ENCODE measurements at places on chromosomes 3 and 15.
A peak's percentile ranks its signal among the peaks of the same experiment; 100 is the strongest.

GRCh38 chr15:82039871-82040270 is 5.9 kb downstream of the MEX3B start:
- DNase-seq: no peak

DNA sequence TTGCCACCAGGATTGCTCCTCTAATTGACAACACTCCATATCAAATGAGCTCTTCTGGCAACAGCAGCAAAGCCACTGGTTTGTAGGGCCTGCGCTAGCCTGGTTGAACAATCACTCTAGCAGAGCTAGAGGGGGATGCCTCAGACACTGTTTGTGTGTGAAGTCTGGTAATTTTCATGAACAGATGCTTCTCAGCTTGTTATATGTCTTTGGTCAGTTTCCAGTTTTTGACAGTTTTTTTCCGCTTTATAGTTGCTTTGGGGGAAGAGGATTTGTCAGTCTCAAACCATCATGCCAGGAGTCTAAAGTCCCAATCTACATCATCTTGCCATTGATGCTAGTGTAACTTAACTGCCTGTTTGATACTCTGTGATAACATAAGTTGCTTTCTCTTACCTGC is 136.0 kb downstream of the HCN4 start:
- no peak for DNase-seq

GRCh38 chr15:36291501-36291900 is 287.9 kb upstream of the CDIN1 start:
- DNase-seq: no peak

GRCh38 chr3:195164573-195165264 is 106.2 kb downstream of the XXYLT1 start:
- DNase-seq: no peak

DNA sequence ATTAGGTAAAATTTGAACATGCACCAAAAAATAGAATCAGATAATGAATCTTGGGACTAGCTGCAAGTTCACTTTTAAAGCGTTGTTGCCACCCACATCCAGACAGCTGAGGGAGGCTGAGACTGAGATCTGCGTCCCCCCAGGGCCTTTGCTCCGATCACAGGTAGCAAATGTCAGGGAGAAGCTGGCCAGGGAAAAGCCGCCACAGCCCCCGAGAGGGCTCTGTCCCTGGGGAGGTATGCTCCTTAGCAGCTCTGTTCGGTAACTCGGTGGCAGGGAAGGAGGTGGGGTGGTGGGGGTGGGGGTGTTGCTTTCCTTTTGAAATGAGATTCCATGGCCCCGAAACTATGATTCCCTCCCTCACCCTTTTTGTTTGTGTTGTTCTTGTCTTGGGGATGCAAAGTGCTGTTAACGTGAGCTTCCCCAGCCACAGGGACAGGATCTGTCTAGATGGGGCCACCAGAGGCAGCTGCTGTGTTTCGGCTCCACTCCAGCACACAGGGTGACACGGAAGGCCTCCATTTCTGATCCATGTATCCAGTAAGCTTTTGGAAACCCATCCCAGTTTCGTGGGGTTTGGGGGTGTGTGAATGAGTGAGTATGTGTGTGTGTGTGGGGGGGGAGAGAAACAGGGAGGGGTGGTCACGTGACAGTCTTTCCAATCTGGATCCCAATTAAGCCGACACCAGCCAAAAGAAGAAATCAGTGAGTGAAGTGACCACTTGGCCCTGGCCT is 1.1 kb upstream of the MINAR1 start:
- DNase-seq: no peak

GRCh38 chr3:48595526-48596121 is 495 bp upstream of the COL7A1 start:
- DNase-seq: peak; percentile 98

DNA sequence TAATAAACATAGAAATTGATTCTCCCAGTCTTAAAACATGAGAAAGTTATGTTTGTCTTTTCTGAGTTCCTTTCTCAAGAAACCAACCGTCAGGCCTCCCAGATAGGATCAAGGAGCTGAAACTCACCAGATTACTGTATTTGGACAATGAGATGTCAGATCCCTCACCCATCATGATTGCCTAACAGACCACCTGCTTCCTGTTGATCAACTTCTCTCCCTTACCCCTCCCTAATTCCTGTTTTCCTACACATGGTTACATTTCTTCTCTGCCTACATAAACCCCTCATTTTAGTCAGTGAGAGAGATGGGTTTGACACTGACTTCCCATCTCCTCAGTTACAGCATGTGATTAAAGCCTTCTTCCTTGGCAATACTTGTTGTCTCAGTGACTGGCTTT is 917.5 kb downstream of the FHIT start:
- no peak for DNase-seq

DNA sequence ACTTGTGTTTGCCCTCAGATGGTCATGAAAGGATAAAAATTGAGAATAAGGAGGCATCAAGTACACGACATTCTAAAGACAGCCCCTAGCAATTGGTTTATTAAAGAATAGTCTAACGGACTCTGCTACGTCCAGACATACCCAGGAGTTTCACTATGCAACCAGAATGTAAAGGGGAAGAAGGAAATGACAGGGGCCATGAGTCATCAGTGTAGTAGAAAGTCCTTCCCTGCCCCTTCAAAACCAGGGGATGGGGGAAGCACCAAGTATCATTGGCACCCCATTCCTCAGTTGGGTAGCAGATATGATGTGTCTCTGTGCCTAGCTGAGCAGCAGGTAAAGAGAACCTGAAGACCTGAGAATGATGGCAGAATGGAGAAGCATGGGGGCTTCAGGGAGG is 367.4 kb downstream of the IL20RB start:
- DNase-seq: no peak

DNA sequence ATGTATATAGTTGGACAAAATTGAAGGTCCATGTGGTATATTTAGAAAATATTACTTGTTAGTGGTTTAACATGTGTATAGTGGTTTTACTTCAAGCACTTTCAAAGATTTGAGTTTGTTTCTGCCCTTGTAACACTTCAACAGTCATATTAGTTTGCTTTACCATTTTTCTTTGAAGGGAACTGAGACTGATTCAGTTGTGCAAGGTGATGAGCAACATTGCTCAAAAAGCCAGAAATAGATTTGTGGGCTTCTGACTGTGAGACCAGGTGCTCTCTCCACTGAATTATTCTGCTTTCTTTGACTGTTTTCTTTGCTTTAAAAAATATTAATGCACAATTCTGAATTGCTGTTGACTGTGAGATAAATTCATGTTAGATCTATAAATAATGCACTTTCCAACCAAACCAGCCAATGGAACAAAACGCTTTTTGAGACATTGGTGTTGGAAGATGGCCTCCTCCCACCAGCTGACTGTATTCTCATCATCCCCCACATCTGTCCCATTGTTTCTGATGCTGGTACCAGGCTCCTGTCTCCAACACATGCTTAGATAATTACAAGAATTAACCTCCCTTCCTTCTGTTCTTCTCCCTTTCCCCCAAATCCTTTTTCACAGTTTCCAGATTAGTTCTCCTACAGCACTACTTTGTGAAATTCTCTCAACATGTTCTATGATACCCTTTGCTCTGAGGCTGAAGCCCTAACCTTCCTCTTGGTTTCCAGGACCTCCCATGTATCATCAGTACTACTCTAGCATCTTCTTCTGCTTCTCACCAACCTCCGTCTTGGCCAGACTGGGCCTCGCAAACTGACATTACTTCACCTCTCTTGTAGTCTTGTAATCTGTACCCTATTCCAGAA is 27.9 kb downstream of the PLCL2 start:
- no peak for DNase-seq

DNA sequence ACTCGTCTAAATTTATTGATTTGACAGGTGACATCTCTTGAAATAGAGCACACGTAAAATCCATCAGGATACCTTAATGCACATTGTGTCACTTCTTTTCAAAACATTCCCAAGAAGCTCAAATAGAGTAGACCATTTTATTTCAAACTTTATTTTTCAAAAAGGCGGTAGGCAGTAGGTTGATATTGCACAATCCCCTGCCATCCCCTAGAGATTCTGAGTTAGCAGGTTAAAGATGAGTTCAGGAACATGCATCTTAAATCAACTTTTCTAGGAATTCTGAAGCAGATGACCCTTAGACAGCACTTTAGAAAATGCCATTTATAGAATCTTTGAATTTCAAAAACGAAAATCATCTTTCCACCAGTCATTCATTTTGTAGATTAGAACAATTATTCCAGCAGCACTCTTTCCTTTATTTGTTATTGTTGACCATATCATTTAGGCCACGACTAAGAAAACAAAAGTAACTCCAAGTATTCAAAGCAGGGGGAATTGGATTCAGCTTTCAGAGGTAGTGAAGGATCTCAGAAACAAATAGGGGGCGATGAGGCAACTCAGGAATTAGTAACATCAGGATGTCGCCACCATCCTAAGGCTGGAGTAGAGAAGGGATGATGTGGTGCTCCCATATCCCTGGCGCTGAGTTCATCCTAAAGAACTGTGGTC is 198.2 kb upstream of the MCTP2 start:
- DNase-seq: no peak

DNA sequence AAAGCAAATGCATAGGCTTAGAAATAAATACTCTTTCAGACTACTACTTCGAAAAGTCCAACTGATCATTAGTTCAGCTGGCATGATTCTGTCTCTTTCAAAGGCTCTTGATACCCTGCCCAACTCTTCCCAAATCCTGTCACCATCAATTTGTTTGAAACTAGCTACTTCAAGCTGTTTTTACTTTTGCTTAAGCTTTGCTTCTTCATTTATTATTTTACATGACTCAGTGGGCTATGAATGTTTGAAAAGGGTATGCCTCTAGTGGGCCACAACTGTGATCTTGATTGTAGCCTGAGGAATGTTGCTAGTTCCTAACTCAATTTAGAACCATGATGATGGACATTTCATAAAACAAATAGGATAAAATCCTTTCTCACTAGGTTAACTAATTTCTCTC is 340.8 kb downstream of the NAALADL2 start:
- DNase-seq: no peak

DNA sequence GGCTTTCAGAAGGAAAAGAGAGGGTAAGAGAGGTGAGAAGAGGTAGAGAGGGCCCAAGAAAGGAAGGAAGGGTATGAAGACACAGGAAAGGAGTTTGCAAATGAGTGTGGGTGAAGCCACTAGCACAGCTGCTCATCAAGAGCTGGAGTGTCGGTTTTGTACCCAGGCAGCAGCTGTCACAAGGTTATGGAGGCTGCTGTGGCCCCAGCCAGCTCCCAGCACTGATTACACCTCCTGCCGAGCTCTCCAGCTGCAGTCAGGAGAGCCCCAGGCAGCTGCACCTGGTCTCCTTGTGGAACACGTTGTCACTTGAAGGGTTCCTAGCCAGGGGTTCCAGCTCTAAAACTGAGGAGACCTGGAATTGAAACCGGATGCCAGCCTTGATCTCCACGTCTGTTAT is 60.4 kb upstream of the CHD2 start:
- DNase-seq: no peak

- no peak for DNase-seq
Observed at GRCh38 chr3:185813691-185814215, 11.1 kb downstream of the IGF2BP2 start.

- DNase-seq: no peak
Observed at GRCh38 chr3:34056181-34056910, 257.9 kb downstream of the PDCD6IP start.

DNA sequence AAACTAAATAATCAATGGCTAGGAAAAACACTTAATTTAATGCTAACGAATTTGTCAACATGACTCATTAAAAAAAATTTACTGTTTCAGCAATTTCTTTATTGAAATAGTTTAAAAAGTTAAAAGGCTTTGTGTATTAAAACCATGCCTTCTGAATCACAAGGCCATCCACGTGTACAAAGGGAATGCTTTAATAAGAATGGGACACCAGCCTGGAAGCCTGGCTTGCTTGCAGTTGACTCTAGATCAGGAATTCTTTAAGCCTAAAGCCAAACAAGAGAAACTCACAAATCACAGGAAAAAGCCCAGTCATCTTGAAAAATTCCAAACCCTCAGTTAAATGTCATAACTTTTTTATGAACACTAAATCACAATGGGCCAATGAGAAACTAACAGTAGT is 137.6 kb downstream of the PEAK1 start:
- DNase-seq: no peak

- no peak for DNase-seq
Observed at GRCh38 chr3:38738630-38739395, 77.2 kb downstream of the SCN10A start.

DNA sequence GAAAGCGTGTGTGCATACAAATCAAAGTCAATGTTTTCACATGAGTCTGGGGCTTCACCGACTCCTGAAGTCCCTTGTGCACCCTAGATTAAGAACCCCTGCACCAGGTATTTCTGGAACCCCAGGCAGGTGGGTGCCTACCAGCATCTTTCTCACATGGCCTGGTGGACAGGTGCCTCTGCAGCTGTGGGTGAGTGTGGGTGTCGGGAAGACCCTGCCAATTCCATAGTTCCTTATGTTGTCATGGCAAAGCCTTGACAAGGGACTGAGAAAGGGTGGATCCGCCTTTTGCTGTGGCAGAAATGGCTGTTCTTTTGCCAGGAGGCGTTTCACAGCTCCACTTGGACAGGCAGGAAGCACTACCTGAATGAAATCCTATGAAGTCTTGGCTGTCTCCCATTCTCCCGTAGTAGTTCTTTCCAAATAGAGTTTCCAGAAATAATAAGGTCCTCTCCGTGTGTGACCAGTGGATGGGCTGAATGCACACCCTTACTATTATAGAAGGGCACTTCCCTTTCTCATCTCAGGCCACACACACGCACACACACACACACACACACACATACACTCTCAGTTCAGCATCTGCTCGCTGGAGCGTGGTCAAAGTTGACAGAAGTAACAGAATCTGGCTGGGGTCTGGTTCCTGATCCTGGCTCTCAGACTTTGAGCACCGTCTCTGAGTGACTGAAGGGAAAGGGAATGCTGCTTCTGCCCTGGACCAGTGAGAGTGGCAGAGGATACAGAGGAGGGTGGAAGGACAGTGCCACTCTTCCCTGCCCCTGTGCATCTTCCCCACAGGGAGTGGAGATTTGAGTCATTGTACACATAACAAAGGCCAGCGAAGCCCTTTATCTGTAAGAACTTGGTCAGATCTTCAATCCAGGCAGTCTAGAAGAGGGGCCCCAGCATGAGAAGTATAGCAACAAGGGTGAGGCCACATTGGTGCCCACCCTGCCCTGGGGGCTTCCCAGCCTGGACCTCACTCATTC is 38.7 kb downstream of the PDIA5 start:
- no peak for DNase-seq

DNA sequence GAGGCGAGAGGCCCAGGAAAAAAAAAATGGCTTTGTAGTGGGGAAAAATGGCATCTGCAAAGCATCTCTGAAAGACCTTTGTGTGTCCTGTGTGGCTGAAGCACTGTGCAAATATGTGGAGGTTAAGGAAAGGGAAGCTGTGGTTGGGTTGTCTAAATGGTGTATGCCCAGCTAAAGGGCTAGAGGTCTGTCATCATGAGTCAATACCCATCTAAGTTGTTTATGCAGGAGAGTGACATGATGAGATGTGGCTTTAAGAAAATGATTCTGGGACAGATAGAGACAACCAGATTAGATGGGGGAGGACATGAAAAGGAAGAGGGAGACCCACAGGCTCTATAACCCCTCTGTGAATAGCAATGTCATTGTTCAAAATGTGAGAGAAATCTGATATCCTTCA is 280.7 kb downstream of the MFSD1 start:
- DNase-seq: no peak

DNA sequence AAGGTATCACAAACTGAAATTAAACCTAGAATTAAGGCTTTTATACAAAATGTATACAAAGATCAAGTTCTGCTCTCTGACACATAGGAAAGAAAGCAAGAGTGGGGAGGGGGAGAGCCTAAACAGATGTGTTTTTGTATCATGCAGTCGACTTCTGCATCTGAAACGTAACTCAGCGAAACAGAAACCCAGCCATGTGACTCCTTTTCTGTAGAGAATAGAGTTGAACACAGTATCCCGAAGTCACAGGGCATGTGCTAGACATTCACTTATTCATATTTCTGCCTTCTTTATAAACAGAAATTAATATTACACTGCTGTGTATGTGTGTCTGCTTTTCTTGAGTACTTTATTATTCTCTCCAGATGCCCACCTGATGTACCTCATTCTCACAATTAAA is 121.0 kb downstream of the PDZRN3 start:
- no peak for DNase-seq
